ENCODE measurements at places on chromosomes 7 and 10. TPM values are rescaled to one million over a fixed set of nuclear protein-coding genes. Genes with fewer than 3 reads are reported as not detected.

The PPP1R9A gene
- total RNA-seq = 7.0 TPM

The C10orf105 gene
- not detected for total RNA-seq

The MMP21 gene
- not detected for total RNA-seq

The RNLS gene
- total RNA-seq = 1.5 TPM

The HHEX gene
- 76.5 TPM for total RNA-seq

The ICA1 gene
- total RNA-seq = 43.2 TPM

The SPDYE9 gene
- not detected for total RNA-seq

The RASSF4 gene
- 20.4 TPM for total RNA-seq

The HOXA4 gene
- 6.8 TPM for total RNA-seq

The STOX1 gene
- total RNA-seq = 0.10 TPM

The TDRD1 gene
- total RNA-seq = not detected

- DNase-seq = no peak
These were observed 336.4 kb upstream of the HGF start for GRCh38 chr7:82106201-82106600.

GRCh38 chr7:94449151-94449725 is 54.5 kb downstream of the COL1A2 start:
- peak; percentile 31 for DNase-seq

- DNase-seq = no peak
These were observed 5.1 kb upstream of the CYP26A1 start for GRCh38 chr10:93068411-93069244.

DNA sequence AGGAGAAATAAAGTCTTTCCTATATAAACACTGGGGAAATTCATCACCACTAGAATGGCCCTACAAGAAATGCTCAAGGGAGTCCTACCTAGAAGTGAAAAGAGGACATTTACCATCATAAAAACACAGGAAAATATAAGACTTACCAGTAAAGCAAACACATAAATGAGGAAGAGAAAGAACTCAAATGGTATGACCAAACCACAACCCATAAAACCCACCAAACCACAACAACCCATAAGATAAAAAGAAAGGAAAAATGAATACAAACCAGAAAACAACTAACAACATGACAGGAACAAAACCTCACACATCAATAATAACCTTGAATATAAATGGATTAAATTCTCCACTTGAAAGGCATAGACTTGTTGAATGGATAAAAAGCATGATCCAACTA is 71.9 kb upstream of the DIP2C start:
- no peak for DNase-seq

- DNase-seq = no peak
These were observed 62.2 kb downstream of the XPNPEP1 start for GRCh38 chr10:109861081-109861480.

GRCh38 chr10:101095550-101096213 is 33.9 kb downstream of the KAZALD1 start:
- peak; percentile 7 for DNase-seq

GRCh38 chr10:43040482-43041256 is 36.2 kb upstream of the RET start:
- no peak for DNase-seq

DNA sequence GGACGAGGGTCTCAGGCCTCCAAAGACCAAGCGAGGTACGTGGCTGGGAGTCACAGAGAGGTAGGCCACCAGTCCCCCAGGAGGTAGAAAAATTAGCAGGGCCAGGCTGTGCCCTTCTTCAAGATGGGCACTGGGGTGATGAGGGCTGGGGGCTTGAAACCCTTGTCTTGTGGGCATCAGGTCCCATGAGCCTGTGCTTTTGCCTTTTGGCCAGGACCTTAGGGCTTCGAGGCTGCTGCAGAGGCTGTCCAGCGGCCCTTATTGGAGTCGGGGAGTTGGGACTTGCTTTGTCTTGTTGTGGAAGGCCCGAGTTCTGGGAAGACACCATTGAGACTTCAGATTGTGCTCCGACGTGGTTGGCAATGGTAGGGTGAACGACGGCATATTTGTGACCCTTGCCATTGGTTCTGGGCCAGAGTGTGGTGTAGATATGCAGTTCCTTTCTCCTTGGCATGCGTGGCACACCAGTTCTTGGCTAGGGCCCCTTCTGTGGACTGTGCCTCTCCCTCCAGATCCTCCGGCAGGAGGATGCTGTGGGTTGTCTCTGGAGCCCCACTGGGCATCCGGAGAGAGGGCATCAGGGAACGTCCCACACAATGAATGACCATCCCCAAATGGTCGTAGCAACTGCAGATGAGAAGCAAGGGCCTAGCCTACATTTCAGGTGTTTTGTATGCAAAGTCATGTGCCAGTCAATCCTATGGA is 931 bp downstream of the SH2D4B start:
- DNase-seq = no peak

- DNase-seq = peak; percentile 25
These were observed 112.9 kb downstream of the COL13A1 start for GRCh38 chr10:69914398-69915214.

DNA sequence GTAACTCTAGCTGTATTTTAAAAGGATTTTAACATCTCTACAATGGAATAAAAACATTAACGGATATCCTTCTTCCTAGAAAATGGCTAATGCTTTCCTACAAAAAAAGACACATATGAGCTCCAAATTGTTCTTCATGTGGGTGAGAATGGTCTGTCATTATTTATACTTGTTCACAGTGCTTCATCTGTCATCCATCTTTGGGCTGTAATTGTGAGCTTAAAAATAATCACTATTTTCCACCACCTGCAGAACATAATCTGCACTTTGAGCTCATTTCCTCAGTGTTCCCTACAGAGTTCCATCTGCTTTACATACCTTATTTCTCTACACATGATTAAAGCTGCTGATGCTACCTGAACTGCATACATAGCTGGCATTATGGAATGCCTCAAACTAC is 979.1 kb upstream of the C7orf33 start:
- no peak for DNase-seq

DNA sequence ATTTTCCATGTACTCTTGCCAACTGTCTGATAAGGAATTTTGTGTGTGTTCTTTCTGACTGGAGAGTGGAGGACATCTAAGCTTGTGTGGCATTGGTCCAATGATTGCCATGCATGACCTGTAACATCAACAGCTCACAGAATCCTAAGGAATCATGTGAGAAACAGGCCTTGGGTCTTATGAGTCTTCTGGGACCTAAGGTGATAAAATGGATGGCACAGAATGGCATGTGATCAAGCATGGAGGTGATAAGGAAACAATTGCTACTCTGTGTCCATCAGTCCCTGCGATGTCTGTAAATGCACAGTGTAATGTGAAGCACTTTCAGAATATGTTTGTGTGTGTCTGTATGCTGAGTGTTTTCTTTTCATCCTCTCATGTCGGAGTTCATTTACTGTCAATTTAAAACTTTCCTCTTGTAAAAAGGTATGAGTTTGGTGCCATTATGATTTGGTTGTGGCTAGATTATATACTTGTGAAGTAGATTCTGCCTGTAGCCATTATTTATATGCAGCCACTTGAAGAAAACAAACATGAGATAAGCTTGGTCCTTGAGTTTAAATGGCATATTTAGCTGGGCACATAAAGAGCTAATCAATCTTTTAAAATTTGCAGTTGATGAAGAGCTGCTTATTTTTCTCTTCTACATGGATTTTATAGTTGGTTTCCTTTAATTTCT is 127.5 kb downstream of the VPS50 start:
- no peak for DNase-seq

DNA sequence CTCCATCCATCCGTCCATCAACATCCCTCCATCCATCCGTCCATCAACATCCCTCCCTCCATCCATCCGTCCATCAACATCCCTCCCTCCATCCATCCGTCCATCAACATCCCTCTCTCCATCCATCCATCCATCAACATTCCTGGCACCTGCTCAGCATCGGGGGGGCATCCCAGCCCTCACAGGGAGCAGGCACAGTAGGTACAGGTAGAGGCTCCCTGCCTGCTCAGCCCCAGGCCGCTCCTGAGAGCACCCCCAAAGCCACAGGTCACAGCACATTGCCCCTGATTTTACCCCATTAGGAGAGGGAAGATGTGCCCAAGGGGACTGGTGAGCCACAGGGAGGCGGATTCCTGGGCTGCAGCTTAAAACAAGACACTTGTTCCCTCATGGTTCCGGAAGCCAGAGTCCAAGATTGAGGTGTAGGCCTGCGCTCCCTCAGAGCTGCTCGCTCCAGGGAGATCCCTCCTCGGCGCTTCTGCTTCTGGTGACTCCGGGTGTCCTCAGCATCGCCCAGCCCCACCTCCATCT is 21.1 kb upstream of the CFAP46 start:
- DNase-seq = no peak

DNA sequence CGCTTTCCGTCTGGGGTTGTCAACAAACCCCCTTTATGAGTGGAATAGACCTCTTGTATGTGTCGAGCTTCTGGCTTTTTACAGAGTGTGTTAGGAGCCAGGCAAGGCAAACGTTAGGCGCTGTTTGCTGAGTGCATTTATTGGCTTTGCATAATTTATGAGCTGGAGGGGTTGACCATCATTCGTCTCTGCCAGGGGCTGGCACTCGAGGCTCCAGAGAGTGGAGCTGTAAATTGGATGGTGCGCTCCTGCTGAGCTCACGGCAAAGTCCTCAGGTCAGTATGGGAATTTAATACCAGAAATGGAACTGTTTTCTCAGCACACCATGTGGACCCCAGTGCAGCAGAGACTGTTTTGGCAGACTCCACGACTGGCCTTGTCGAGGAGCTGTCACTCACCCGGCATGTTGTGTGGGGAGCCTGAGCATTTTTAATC is 699.4 kb upstream of the GALNT17 start:
- DNase-seq = no peak

DNA sequence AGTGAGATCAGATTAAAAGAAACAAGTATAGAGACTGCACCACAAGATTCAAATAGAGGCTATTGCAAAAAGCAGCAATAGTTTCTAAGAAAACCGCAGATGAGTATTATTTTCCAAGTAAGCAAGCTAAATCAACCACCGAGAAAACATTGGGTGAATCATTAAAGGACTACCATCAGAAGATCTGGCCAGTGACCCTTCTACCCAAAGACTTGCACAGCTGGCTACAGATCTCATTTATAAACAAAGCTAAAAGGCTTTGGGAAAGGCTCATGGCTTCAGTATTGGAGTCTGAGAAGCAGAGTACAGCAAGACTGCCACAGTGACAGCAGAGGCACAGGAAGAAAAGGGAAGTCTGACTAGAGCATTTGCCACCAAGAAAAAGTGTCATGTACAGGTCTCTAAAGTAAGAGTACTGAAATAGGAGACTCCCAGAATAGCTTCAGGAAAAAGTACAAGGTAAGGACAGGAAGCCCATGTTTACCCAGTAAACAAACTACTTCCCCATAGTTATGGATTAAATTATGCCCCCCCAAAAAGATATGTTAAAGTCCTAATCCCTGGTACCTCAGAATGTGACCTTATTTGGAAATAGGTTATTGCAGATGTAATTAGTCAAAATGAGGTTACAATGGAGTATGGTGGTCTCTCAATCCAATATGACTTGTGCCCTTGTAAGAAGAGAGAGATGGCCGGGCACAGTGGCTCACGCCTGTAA is 19.0 kb downstream of the STEAP1 start:
- no peak for DNase-seq

GRCh38 chr10:133034092-133034491 is 53.6 kb upstream of the ADGRA1 start:
- DNase-seq = no peak

DNA sequence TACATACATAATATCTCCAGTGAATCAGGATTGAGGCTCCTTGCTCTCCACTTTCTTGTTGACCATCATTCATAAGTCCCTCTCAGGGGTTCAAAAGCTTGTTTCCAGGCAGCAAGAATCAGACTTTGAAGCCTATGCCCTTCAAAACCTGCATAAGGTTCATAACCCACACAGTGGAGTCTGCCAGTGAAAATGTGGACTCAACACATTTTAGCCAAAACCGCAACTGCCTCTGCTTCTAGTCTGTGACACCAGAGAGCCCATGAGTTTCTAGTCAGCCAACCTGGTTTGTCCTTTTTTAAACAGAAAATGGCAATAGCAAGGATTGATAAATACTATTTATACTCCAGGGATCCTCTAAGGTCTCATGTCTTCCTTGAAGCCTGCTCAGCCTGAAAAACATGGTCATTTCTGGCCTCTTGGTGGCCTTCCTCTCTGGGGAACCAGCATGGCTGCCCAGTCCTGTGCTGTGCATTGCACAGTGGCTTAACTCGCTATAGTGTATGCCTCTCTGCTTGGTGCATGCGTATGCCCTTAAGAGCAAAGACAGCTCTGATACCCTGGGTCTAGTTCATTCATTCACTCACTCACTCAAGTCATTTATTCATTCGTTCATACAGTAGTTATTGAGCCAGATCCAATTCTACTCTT is 67.5 kb downstream of the WIPF3 start:
- no peak for DNase-seq

GRCh38 chr10:93749218-93749799 is 8.4 kb upstream of the LGI1 start:
- no peak for DNase-seq

- no peak for DNase-seq
These were observed 262.9 kb downstream of the PTPRN2 start for GRCh38 chr7:158324397-158325360.

DNA sequence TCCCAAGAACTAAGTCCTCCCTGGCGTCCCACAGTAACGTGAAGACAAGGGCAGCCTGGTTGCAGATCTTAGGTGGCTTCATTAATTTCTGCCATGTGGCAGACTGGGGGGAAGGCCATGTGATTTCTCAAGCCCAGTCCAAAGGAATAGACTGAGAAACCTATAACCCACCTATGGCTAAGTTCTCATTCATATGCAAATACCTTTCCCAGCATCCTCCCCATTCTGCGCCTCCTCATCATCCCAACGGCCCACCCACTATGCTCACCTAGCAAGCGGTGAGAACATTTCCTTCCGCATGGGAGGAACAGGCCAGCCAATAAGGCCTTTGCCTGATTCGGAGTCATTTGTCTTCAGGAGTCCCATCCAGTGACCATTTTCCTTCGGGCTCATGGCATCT is 8.2 kb upstream of the CLEC2L start:
- DNase-seq = no peak

All from glomerular endothelial cell (primary cell).